Activated CD4-positive, alpha-beta T cell treated with anti-CD3 and anti-CD28 coated beads, Interleukin-2, amount 50 U/mL, for 4 hours (primary cell): ENCODE measurements at places on chromosomes 7 and 10.
A peak's percentile ranks its signal among the peaks of the same experiment; 100 is the strongest.

DNA sequence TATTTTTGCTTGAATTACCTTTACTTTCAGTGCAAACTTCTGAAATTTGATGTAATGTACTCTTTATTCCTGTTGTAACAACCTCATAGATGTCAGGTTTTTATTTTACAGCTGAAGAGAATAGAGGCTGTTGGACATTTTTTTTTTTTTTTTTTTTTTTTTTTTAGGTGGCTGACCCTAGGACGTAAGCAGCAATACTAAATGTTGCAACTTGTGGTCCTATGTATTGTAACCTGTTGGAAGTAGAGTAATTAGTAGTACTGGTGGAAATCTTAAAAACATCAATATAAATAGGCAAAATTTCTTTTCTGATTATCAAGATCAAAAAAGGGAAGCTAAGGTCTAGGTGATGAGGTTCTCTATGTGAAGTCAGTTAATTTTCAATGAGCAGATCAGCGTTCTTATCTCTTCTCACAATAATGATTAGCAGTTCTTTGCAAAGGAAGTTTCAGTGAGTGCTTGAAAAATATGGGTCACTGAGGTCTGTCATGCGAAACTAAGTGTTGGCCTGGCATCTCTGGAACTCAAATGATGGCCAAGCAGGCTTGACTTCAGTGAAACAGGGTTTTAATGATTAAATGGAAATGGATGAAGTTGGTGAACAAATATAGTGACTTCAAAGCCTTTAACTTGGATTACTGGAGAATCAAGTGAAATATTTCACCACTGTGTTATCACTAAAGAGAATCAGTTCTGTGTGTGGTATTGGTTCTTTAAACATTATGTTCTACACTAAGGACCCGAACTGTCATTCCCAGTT is 42.7 kb downstream of the BICC1 start:
- DNase-seq = no peak

GRCh38 chr7:28919510-28919909 is 38.6 kb downstream of the TRIL start:
- no peak for DNase-seq

DNA sequence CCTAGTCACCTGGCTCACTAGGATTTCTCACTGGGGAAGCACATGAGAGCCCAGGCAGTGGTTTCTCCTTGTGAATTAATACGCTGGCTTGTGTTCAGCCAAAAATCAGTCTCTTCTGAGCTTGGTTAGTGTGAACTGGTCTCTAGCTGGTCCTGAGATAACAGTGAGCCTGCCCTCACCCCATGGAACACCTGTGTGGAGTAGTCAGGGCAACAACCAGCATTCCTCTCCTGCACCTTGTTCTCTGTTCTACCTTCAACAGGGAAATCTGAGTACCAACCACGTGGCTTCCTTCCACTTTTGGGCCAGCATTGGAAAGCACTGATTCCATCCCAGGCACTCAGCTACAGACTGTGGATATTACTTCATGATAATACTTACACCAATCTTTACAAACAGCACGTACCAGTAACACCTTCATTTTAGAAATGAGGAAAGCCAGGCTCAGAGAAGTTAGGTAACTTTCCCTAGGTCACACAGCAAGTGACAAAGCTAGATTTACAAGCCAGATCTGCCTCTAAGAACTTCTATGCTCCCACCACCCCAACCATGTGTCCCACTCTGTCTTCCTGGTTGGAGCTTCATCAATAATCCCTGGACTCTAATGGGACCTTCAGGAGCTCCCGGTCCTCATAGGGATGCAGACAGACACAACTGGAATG is 106.6 kb downstream of the GRID1 start:
- no peak for DNase-seq

GRCh38 chr10:124035928-124036558 is 57.4 kb downstream of the CHST15 start:
- no peak for DNase-seq

DNA sequence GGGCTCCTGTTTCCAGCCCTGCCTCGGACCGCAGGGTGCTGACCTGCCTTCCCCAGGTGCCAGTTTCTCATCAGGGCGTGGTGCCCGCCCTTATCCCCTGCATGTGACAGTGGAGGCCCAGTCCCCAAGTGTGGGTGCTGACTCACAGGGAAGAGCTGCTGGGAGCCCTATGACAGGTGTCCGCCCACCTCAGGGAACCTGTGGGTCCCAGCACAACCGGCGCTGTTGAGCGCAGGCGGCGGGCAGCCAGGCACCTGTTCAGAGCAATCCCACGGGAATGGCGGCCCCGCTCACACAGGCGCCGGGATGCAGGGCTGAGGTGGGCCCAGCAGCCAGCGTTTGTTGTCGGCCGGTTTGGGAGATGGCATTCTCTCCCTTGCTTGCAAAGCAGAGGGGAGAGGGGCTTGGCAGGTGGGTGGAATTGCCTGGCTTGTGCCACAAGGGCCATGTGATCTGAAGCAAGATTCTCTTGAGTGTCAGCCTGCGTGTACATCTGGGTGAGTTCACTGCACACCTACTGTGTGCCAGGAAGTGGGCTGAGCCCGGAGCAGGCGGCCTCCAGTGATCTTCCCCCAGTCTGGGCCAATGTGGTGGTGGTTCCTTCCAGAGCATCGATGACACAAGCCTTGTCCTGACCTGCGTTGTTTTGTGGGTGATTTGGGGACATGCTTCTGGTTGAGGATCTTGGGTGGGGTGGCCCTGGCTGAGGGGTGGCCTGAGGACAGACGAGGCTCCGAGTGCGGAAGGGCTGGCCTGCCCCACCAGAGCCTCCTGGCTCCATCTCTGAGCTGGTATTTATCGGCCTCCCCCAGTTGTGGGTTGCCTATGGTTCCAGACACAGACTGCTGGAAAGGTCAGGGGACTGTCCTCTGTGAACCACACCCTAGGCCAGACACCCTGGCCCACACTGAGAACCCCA is 2.4 kb downstream of the PWWP2B start:
- DNase-seq = no peak

GRCh38 chr10:114311023-114311422 is 72.0 kb downstream of the VWA2 start:
- no peak for DNase-seq

GRCh38 chr10:32906595-32906994 is 51.4 kb downstream of the ITGB1 start:
- no peak for DNase-seq

DNA sequence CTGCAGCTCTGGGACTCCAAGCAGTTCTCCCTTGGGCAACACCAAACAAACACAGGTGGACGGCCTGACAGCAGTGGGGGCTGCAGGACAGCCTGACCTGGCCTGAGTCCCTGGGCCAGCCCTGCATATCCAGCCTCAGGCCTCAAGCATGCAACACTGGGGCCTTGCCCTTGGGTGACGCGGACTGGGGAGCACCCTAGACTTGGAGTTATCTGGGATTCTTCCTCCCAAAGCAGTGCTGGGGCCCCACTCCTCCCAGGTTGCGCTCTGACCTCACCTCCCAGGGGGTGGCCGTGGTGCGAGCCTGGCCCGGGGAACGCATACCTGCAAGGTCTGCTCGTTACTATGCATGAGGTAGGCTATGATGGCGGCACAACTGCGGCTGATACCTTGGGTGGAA is 6.2 kb upstream of the TMEM120A start:
- no peak for DNase-seq

- no peak for DNase-seq
These were observed 13.9 kb downstream of the PRSS2 start for GRCh38 chr7:142784716-142785115.

DNA sequence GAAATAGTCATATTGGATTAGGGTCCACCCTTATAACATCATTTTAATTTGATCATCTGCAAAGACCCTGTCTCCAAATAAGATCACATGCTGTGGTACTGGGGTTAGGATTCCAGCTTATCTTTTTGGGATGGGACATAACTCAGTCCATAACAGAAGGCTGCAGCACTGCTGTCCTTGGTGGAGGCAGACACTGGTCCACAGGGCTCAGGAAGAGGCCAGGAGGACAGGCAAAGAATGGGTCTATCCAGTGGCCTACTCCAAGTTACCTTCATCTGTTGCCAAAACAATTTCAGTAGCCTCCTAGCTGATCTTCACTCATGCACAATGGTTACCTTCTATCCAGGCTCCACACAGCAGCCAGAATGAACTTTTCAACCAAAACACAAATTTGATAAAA is 387.0 kb downstream of the GRID1 start:
- no peak for DNase-seq

- peak; percentile 30 for DNase-seq
These were observed 33.3 kb upstream of the KDM7A start for GRCh38 chr7:140209866-140210609.

DNA sequence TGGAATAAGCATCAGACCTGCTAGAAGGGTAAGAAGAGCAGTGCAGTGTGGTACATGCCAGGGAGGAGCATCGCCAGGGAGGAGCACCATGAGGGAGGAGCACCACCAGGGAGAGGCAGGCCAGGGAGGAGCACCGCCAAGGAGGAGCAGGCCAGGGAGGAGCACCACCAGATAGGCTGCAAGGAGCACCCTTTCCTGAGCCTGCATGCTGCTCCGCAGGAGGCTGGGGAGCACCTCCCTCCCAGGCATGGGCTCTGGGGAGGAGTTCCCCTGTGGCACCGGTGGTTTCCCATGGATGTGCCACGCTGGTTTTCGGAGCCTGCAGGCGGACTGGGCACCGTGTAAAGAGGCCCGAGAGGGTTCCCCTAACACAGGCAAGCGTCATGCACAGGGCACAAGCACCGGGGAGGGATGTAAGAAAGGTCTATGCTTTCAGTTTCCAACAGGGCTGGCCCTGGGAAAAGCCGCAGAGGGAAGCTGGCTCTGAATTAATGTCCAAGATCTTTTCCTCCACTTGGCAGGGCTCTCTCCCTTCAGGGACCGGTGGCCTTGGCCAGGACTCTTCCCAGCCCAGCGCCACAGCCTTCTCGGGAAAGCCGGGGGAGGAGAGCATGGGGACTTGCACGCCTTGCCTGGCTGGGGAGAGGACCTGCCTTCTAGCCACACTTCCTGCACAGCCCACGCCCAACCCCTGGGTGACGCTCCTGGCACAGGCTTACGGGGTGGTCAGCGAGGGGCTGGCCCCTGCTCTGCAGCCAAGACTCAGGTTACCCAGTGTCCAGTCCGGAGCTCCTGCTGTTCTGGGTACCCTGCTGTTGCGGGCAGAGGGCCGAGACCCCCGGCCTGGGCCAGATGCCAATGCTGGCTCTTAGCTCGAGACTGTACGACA is 11.5 kb upstream of the GPER1 start:
- no peak for DNase-seq
